AG04450 (cell line): ENCODE measurements at places on chromosomes 3 and 15.
A peak's percentile ranks its signal among the peaks of the same experiment; 100 is the strongest.

DNA sequence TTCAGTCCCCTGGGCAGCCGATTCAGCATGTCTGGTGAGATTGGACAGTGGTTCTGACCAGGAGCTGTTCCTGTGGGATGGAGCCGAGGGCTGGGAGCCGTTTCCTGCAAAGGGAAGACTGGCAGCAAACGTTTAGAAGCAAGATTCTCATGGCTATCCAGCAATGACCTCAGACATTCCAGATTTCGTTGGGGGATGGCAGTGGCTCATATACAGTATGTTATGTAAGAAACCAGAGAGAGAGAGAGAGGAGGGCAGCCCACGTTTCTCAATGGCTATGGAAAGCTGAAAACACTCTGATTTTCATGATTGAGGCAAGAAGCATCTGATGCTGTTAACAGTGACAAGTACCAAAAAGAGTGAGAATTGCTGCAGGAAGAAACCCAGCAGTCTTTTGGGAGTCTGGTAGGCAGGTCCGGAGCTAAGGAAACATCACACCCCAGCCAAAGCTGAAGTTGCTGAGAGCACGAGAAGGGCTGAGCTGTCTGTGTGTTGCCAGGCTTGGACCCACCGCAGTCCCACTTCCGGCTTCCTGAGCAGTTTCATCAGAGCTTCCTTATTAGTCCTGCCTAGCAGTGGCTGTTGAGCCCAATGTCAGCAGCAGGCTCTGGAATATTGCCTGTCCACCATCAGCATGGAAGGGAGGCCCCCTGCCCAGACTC lies 25.6 kb upstream of the VPS8 start:
- peak; percentile 74 for DNase-seq

DNA sequence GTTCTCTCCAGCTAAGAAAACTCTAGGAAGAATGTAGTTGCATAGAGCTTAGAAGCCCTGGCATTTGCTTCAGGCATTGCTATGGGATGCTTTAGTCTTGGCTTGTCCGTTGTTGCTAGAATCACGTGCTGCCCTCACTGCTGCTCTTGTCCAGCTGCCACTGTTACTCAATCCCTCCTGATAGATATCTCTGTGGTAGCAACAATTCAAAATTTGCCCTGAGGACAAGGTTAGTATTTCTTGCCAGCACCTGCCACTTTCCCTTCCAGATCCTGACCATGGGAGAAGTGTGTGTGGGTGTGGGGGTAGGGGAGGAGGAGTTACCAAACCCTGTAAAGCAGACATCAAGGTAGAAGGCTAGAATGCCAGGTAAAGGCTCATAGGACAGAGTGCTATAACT lies 113.8 kb downstream of the PPM1L start:
- DNase-seq, result no peak

- no peak for DNase-seq
Observed at GRCh38 chr3:117439812-117440211, 730.2 kb downstream of the TUSC7 start.

GRCh38 chr3:157669416-157669815 lies 166.2 kb upstream of the VEPH1 start:
- DNase-seq, result no peak

- no peak for DNase-seq
Observed at GRCh38 chr3:180827171-180827570, 85.3 kb upstream of the FXR1 start.
